ENCODE measurements at places on chromosomes 13 and 19. TPM values are rescaled to one million over a fixed set of nuclear protein-coding genes. Genes with fewer than 3 reads are reported as not detected.

- no peak for DNase-seq
Observed at GRCh38 chr19:10565028-10565566, 713 bp downstream of the KRI1 start.

DNA sequence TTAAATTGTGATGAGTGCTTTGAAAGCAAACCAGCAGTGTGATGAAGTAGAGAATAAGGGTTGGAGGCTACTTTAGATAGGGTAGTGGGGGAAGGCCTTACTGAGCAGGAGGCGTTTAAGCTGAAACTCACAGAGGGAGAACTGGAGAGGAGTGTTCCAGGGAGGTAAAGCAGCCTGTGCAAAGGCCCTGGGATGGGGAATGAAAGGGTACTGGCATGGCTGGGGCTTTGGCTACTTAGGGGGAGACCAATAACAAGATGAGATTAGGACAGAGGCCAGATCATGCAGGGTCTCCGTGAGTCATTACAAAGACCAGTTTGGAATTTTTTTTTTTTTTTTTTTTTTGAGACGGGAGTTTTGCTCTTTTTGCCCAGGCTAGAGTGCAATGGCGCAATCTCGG, 1.1 kb downstream of the PPP5C start:
- DNase-seq: no peak

GRCh38 chr19:18784786-18785120, 6.4 kb downstream of the COMP start:
- no peak for DNase-seq

DNA sequence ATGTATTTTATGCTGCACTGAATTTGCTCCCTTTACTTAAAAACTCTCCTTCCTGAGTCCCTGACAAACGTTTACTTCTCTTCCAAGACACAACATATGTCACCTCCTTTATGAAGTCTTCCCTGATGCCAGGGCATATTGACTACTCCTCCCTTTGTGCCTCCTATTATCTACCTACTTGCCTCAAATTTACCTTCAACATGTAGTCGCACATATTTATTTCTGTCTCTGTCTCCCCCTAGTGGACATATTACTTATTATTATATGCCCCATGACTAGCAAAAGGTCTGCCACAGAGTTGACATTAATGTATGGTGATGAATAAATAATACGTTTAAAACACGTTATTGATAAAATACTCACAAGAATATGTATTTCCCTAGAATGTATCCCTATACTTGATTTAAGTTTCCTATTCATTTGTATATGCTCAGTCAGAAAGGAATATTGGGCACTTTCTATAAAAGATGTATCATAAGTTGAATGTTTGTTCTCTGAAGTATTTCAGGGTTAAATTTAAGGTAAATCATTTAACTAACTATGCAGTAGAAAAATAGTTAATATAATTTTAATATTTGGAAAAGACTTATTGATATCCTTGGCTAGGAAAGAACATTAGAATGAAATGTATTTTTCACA, 250.3 kb upstream of the ATXN8OS start:
- peak; percentile 79 for DNase-seq

GRCh38 chr19:49363268-49364082, at the start of gene DKKL1:
DKKL1 (plus strand) TSS chr19:49363877; CDS start chr19:49363999, 122 bp downstream.
- DNase-seq: peak; percentile 38

DNA sequence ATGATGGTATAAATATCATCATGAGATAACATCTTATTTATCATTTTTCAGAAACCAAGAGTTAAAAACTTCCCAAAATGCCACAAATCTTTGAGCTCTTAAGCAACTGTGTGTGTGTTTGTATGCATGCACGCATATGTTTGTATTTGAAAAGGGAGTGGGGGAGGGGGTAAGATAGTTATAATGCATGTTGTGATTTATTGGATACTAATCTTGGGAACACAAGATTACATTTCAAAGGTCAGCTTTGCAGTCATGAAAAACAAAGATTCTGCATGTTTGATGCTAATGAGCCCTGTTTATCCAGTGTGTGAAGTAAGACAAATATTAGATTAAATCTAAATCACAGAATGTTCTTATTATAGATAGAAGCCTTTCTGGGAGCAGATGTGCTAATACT, 355.9 kb downstream of the DCT start:
- DNase-seq: no peak

- no peak for DNase-seq
Observed at GRCh38 chr13:27704681-27705080, 83.0 kb downstream of the POLR1D start.

GRCh38 chr13:39900106-39900750, 244.8 kb downstream of the COG6 start:
- no peak for DNase-seq

DNA sequence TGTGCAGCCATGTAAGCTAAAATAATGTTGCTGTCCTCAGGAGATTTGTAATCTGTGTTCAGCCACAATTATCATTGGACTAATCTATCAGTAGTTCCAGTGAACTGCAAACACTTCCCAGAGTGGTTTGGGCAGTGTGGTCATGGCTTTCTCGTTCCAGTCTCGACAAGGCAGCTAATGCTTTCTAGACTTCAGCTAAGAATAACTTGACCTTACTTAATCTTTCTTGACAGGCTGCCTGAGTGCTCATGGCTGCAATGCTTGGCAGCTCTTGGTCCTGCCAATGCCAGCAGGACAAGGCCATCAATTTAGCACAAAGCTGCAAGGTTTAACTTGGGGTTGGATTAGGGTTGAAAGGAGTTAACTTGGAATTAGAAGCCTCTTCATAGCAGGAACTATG, 32.8 kb downstream of the ATP12A start:
- peak; percentile 35 for DNase-seq

- no peak for DNase-seq
Observed at GRCh38 chr19:23409392-23410048, 14.2 kb upstream of the ZNF91 start.

DNA sequence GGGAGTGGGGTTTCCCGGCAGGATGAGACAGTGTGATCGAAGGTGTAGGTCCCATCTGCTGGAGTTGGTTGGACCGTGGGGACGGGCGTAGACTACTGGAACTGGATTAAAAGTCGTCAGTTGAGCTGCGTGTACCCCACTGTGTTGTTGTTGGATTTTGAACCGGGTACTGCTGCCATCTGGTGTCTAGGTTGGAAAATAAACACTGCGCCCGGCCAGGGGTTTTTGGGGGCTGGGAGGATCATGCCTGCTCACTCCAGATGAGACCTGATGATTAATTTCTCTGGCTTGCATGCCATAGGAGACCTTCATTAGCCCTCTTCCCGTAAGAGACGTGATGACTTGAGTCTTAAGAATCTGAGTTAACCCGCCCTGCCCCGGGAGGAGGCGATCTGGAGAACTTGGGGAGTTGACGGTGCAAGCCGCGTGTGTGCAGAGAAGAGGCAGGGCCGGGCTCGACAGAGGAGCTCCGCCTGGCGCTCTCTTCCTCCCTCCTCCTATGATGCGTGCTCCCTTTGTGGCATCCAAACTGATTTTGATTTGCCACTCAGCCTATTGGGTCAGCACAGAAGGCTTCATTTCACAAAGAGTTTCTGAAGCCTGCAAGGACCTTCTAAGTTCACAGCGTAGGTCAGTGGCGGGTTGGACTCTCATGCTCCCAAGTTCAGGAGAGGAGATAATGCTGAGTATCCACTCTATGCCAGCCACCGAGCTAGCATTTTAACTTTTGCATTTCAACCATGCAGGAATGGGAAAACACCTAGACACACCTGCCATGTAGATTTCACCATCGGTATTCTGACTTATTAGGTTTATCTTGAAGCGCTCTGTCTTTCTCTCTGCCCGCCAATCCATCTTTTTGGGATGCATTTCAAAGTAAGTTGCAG, 2.7 kb downstream of the UHRF1 start:
- DNase-seq: peak; percentile 89

- no peak for DNase-seq
Observed at GRCh38 chr19:1921825-1922224, 16.6 kb downstream of the ADAT3 start.

- no peak for DNase-seq
Observed at GRCh38 chr13:98406427-98406826, 170.5 kb downstream of the STK24 start.

GRCh38 chr19:6828698-6829633, 56.5 kb downstream of the VAV1 start:
- DNase-seq: no peak

DNA sequence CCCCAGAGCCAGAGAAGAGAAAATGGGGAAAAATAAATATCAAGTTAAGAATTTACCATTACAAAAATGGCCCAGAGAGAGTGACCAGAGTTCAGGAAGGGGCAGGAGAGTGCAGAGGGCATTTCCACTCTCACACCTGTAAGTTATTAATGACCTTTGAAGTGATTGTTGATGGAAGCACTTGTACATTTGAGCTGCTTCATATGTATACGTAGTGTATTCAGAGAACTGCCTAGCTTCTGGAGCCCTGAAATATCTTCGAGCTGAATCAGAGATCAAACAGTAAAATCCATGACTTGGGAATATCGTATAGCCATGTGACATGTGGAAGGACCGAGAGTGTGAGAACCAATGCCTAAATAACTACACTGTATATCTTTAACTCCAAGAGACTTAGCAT, 49.2 kb upstream of the PCCA start:
- DNase-seq: no peak

DNA sequence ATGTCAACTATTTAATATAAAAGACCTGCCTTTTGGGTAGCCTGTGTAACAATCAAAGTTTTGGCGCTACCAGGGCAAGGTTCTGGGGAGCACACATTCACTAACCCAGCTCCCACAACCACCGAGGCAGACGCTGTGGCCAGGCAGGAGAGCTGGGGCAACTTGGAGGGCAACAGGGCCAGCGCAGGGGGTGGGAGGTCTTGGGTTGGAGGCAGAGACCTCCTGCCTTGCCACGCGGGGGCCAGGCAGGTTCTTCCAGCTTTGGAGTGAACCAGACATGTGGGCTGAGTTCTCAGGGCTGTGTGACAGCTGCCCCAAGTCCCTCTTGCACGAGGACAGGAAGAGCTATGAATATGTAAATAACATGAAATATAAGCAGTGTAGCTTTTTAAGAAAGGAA, 30.3 kb upstream of the MCF2L start:
- DNase-seq: no peak

GRCh38 chr13:112333756-112334543, 42.2 kb upstream of the SPACA7 start:
- no peak for DNase-seq

- no peak for DNase-seq
Observed at GRCh38 chr19:17076543-17076991, 990 bp downstream of the MYO9B start.

DNA sequence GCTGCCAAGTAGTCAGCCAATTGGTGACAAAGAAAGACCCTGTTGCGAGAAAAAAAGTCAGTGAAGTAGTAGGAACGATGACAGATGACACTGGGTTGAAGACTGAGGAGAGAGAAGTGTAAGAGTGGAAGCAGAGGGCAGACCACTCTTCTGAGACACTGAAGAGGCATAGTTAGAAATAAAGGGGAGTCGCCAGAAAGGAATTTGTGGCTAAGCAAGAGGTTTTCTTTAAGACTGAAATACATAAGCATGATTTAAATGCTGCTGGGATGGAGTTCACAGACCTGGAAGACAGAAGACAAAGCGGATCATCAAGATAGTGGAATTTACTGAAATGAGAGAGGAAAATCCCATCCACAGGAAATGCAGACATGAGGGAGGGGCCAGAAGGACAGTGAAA, 56.2 kb upstream of the USPL1 start:
- no peak for DNase-seq

- no peak for DNase-seq
Observed at GRCh38 chr13:113857531-113858195, 6.2 kb downstream of the GAS6 start.

GRCh38 chr19:11260996-11261395, 1.3 kb downstream of the DOCK6 start:
- DNase-seq: no peak

DNA sequence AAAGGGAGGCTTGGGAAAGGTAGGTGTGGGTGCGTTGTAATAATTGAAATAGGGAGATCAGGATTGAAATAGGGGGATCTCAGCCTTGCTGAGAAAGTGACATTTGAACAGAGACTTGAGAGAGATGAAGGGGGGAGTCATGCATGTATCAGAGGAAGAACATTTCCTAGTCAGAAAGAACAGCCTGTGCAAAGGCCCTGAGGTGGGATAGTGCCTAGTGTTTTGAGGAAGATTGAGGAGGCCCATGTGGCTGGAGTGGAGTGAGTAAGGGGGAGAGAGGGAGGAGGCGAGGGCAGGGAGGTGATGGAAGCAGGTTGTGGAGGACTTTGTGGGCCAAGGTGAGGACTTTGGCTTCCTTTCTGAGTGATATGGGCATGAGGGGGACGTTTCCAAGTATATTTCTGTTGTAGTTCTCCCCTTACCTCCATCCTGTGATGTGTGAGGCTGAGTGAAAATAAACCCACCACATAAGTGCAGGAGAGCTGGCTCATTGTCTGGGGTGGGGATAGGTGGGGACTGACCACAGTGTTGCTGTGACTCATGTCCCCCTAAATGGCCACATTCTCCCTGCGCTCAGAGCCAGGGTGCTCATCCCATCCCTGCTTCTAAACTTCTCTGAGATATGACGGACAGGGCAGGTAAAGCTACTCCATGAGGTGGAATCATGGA, 17.8 kb downstream of the ACTL9 start:
- no peak for DNase-seq

DNA sequence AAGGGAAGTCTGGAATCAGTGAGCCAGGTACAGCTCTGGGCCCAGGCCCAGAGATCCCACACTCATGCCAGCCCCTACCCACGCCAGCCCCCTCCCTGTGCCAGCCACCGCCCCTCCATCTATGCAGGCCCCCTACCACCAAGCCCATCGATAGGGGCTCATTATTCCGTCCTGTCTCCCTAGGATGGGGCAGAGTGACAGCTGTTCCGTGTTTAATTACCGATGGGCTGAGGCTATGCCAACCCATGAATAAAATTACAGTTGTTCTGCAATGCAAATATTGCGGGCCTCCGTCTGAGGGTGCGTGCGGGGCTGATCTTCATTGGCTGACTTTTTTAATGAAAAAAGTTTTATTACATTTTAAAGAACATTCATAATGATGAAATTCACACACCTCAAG, 35.6 kb upstream of the PEPD start:
- DNase-seq: no peak

GRCh38 chr13:47408546-47409319, 511.9 kb upstream of the HTR2A start:
- no peak for DNase-seq

IGSF23 gene
- total RNA-seq: not detected

NR2F6 gene
- 33.6 TPM for total RNA-seq

GADD45GIP1 gene
- 9.7 TPM for total RNA-seq

KLHL1 gene
- total RNA-seq: 8.9 TPM

RFPL4A gene
- not detected for total RNA-seq

MAP3K10 gene
- total RNA-seq: 11.1 TPM
